Endothelial cell of umbilical vein (primary cell): ENCODE measurements at places on chromosomes 13 and 19. TPM values are rescaled to one million over a fixed set of nuclear protein-coding genes. Genes with fewer than 3 reads are reported as not detected.

GRCh38 chr19:46492841-46493235 lies 2.8 kb downstream of the PNMA8B start:
- no peak for DNase-seq

GRCh38 chr19:976476-976875 lies 7.7 kb upstream of the WDR18 start:
- DNase-seq: no peak

- no peak for DNase-seq
Observed at GRCh38 chr13:27298849-27299248, 28.2 kb downstream of the RASL11A start.

- no peak for DNase-seq
Observed at GRCh38 chr13:58119351-58119750, 487.8 kb downstream of the PCDH17 start.

GRCh38 chr13:36850790-36851438 lies 31.9 kb downstream of the RFXAP start:
- DNase-seq: peak; percentile 37

- no peak for DNase-seq
Observed at GRCh38 chr13:102128216-102128810, 273.5 kb downstream of the FGF14 start.

GRCh38 chr19:11164879-11165406 lies 9.4 kb upstream of the SPC24 start:
- DNase-seq: peak; percentile 51

DNA sequence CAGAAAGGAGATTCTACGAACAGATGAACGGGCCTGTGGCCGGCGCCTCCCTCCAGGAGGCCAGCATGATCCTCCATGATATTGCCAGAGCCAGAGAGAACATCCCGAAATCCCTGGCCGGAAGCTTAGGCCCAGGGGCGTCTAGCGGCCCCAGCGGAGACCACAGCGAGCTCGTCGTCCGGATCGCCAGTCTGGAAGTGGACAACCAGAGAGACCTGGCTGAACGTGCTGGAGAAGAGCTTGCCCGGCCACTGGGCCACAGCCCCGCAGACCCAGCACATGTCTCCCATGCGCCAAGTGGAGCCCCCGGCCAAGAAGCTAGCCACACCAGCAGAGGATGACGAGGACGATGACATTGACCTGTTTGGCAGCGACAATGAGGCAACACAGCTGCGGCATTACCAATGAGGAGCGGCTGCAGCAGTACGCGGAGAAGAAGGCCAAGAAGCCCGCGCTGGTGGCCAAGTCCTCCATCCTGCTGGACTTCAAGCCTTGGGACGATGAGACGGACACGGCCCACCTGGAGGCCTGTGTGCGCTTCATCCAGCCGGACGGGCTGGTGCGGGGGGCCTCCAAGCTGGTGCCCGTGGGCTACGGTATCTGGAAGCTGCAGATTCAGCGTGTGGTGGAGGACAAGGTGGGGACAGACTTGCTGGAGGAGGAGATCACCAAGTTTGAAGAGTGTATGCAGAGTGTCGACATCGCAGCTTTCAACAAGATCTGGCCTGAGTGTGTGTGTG lies 78.8 kb upstream of the FRY start:
- no peak for DNase-seq

DNA sequence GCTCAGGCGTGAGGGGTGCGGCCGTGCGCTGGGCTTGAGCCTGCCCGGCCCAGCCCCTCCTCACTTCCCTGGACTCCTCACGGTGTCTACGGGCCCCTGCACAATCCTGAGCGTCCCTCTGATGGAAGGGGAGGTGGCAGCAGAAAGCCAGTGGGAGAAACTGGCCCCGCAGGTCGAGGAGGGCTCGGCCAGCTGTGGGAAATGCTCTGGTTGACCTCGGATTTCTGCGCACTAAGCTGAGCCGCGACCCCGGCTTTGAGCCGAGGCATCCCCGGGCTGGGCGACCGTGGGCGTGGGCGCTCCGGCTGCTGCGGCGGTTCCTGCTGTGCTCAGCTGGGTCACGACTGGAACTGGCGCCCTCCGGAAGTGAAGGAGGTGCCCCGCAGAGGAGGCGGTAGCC lies 70.1 kb downstream of the ZNF208 start:
- no peak for DNase-seq

DNA sequence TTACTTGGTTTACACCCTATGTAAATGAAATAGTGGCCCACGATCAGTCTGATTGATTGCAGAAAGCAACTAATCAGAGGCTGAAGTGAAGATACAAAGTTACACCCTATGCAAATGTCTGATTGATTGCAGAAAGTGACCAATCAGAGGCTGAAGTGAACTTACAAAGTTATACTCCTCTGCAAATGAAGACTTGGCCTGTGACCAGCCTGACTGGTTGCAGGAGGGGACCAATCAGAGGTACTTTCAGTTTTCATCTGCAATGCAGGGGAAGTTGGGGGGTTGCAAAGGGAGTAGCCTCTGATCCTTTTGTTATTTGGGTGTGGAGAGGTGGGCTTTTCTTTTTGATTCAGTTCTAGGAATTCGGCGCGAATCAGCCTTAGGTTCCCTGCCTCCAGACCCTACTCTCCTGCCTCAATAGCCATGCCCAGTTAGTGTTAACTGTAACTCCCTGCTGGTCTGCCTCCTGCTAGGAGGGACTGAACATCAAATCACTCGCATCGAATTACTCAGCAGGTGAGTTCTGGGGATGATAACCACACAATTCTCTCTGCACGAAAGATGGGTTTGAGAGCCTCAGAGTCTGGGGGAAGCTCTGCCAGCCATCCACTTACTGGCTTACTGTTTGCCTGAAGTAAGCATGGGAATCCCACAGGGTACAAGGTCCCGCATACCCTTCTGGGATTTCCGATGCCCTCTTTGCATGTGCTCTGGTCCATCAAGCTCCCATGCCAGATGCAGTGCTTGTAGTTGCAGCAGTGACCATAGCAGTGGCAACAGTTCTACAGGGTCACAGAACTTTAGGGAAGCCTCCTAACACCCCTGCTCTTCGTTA lies 7.5 kb downstream of the ARL11 start:
- no peak for DNase-seq

The KIR3DL2 gene
- polyA plus RNA-seq: not detected in 2 replicates

The ZNF772 gene
- 1.5 and 3.1 TPM in 2 replicates for polyA plus RNA-seq

The TIMM29 gene
- polyA plus RNA-seq: 10.7 and 12.3 TPM in 2 replicates

The FUT2 gene
- not detected in 2 replicates for polyA plus RNA-seq

The PTH2 gene
- not detected in 2 replicates for polyA plus RNA-seq
